ENCODE measurements at places on chromosomes 6 and 20. TPM values are rescaled to one million over a fixed set of nuclear protein-coding genes. Genes with fewer than 3 reads are reported as not detected.

Gene ANKRD66
- total RNA-seq, result not detected

Gene RIPOR3
- 0.35 TPM for total RNA-seq

Gene PRKN
- total RNA-seq, result 3.8 TPM

Gene HLA-DPB1
- total RNA-seq, result 25.7 TPM

Gene TCP11
- total RNA-seq, result 0.60 TPM

Gene PTCRA
- not detected for total RNA-seq

Gene MCHR2
- not detected for total RNA-seq

Gene DSP
- 104 TPM for total RNA-seq

Gene SNX21
- 26.9 TPM for total RNA-seq

Gene PRSS16
- total RNA-seq, result 3.4 TPM

Gene TAAR8
- total RNA-seq, result not detected

Gene RREB1
- 42.6 TPM for total RNA-seq

Gene RAET1L
- total RNA-seq, result 3.1 TPM

Gene SNAI1
- total RNA-seq, result 2.7 TPM

Gene HLA-DPA1
- total RNA-seq, result 7.0 TPM

Gene PREX1
- 1.5 TPM for total RNA-seq

Gene LRRC1
- total RNA-seq, result 17.0 TPM

Gene ZNF165
- total RNA-seq, result 2.4 TPM

Gene CHMP4B
- total RNA-seq, result 46.4 TPM

Gene MLN
- not detected for total RNA-seq

Data from renal cortical epithelial cell (primary cell).